PC-3 (cell line): ENCODE measurements at places on chromosomes 1 and 21. TPM values are rescaled to one million over a fixed set of nuclear protein-coding genes. Genes with fewer than 3 reads are reported as not detected.

GRCh38 chr21:20016435-20017005 is 981.7 kb upstream of the NCAM2 start:
- no peak overlapping the region for H3K27ac ChIP-seq
- no peak for DNase-seq
- H3K36me3 ChIP-seq = no peaks in the 10 kb centered on the region
- no peaks in the 10 kb centered on the region for H3K4me1 ChIP-seq
- H3K4me3 ChIP-seq = no peak overlapping the region

GRCh38 chr1:173275496-173275895 is 68.4 kb upstream of the TNFSF4 start:
- H3K27ac ChIP-seq = no peak overlapping the region
- H3K4me1 ChIP-seq = peaks cover 7% of the 10 kb centered on the region
- no peak overlapping the region for H3K4me3 ChIP-seq
- H3K27me3 ChIP-seq = no peaks in the 10 kb centered on the region

GRCh38 chr21:43849532-43850299 is 15.3 kb upstream of the AGPAT3 start:
- no peaks in the 10 kb centered on the region for H3K4me1 ChIP-seq
- H3K4me3 ChIP-seq = no peak overlapping the region
- DNase-seq = no peak
- no peaks in the 10 kb centered on the region for H3K36me3 ChIP-seq

DNA sequence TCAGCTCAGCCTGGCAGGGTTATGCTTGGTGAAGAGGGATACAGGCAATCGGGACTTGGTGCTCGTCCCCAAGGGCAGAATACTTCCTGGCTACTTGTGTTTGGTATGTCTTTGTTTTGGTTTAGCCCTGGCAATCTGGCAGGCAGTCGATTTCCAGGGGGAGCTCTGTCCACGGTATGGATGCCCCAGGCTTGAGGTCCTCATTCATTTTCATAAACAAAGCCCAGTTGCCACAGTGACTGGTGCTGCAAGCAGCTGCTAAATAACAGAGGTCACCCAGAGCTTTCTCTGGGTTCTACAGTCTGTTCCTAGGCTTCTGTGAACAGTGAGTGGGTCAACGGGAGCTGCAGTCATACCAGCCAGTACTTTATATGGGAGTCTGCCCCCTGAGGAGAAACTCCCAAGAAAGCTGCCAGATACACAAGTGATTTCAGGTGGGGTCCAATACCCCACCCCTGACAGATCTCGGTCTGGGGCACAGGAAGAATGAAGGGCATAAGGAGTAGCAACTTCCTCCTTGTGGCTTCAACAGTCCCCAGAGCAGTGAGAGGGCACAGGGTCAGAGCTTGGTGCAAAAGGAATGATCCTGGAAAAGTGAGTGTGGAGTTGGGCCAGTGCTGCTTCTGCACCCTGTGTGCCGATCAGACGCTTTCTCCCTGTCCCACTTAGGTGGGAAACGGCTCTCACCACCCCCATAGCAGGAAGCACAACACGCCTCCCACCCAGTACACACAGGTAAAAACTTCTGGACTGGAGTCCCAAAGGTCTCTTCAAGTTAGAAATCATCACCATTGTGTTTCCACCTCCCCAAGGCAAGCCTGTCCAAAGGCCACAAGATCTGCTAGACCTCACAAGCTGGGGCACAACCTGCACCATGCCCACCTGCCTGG is 55.5 kb downstream of the TGFBR3 start:
- no peaks in the 10 kb centered on the region for H3K36me3 ChIP-seq
- H3K4me3 ChIP-seq = no peak overlapping the region
- no peaks in the 10 kb centered on the region for H3K27me3 ChIP-seq
- H3K4me1 ChIP-seq = no peaks in the 10 kb centered on the region

The SHE gene
- not detected in 2 replicates for total RNA-seq

The FOXD2 gene
- 0.80 and 0.86 TPM in 2 replicates for total RNA-seq

- H3K27ac ChIP-seq = no peak overlapping the region
- H3K4me1 ChIP-seq = peaks cover 23% of the 10 kb centered on the region
- no peaks in the 10 kb centered on the region for H3K27me3 ChIP-seq
- peaks cover 8% of the 10 kb centered on the region for H3K36me3 ChIP-seq
- DNase-seq = no peak
Measured at GRCh38 chr1:32746130-32746529, 43.6 kb upstream of the SYNC start.
